ENCODE measurements at places on chromosomes 7 and 10. TPM values are rescaled to one million over a fixed set of nuclear protein-coding genes. Genes with fewer than 3 reads are reported as not detected.

The LRRC17 gene
- 0.53 TPM for total RNA-seq

The C10orf67 gene
- not detected for total RNA-seq

The NKX2-3 gene
- not detected for total RNA-seq

The MCM10 gene
- 0.15 TPM for total RNA-seq

The FBXL13 gene
- 4.0 TPM for total RNA-seq

The CADPS2 gene
- total RNA-seq, result not detected

The RHEB gene
- total RNA-seq, result 40.3 TPM

The OR2A1 gene
- not detected for total RNA-seq

The MSMB gene
- not detected for total RNA-seq

The KNDC1 gene
- not detected for total RNA-seq

The FKBP9 gene
- 0.52 TPM for total RNA-seq

The PAPOLB gene
- total RNA-seq, result 0.07 TPM

The TRIM24 gene
- total RNA-seq, result 18.7 TPM

The OR2A5 gene
- not detected for total RNA-seq

The TWIST1 gene
- total RNA-seq, result not detected

The TAS2R41 gene
- not detected for total RNA-seq

The TSPAN12 gene
- total RNA-seq, result not detected

The CYP3A7 gene
- not detected for total RNA-seq

The MSANTD7 gene
- total RNA-seq, result 12.9 TPM

The JCAD gene
- total RNA-seq, result 0.37 TPM

The SPDYE5 gene
- not detected for total RNA-seq

The PRF1 gene
- total RNA-seq, result 1.0 TPM

The ELN gene
- total RNA-seq, result not detected

The NUTM2E gene
- total RNA-seq, result 0.63 TPM

The GJD4 gene
- total RNA-seq, result not detected

The NOM1 gene
- total RNA-seq, result 38.3 TPM

The TRIP6 gene
- total RNA-seq, result 13.4 TPM

The CREB5 gene
- 0.05 TPM for total RNA-seq

The FRAT1 gene
- 25.3 TPM for total RNA-seq
